ENCODE measurements at places on chromosomes 3 and 15.

GRCh38 chr15:64740311-64741170 is 34.8 kb downstream of the RBPMS2 start:
- H3K36me3 ChIP-seq = no peaks in the 10 kb centered on the region
- peak overlapping the region; percentile 86 for H3K27ac ChIP-seq
- no peaks in the 10 kb centered on the region for H3K4me1 ChIP-seq
- H3K4me3 ChIP-seq = no peak overlapping the region
- H3K27me3 ChIP-seq = no peaks in the 10 kb centered on the region

GRCh38 chr15:25766417-25766816 is 96.7 kb downstream of the ATP10A start:
- DNase-seq = no peak
- no peaks in the 10 kb centered on the region for H3K36me3 ChIP-seq

DNA sequence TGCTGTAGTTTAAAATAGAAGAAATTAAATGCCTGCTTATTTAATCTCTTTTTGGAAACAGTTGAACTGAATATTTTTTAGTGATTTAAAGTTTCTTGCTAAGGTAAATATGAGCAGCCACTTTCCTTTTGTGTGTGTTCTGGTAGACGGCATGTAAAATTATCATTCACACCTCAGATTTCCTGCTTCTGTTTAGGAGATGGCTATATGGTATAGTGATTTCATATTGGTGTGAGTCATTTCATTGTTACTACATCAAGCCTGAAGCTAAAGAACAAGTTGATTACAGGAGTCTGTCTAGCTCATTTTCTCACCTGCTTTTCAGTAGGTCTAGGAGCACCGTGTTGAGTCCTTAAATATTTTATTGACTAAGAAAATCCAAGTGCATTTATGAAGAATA is 2.2 kb downstream of the LRCH3 start:
- no peaks in the 10 kb centered on the region for H3K27me3 ChIP-seq
- no peak overlapping the region for H3K27ac ChIP-seq
- peak; percentile 38 for DNase-seq
- no peaks in the 10 kb centered on the region for H3K4me1 ChIP-seq

- DNase-seq = no peak
- no peaks in the 10 kb centered on the region for H3K27me3 ChIP-seq
- H3K4me3 ChIP-seq = no peak overlapping the region
- no peak overlapping the region for H3K27ac ChIP-seq
- H3K36me3 ChIP-seq = no peaks in the 10 kb centered on the region
- no peaks in the 10 kb centered on the region for H3K4me1 ChIP-seq
These were observed 32.2 kb upstream of the SNRPA1 start for GRCh38 chr15:101327147-101327740.

GRCh38 chr15:88906551-88906950 is 6.6 kb downstream of the MFGE8 start:
- no peak overlapping the region for H3K4me3 ChIP-seq
- peaks cover 46% of the 10 kb centered on the region for H3K36me3 ChIP-seq
- H3K27me3 ChIP-seq = no peaks in the 10 kb centered on the region
- no peak for DNase-seq
- H3K4me1 ChIP-seq = no peaks in the 10 kb centered on the region

DNA sequence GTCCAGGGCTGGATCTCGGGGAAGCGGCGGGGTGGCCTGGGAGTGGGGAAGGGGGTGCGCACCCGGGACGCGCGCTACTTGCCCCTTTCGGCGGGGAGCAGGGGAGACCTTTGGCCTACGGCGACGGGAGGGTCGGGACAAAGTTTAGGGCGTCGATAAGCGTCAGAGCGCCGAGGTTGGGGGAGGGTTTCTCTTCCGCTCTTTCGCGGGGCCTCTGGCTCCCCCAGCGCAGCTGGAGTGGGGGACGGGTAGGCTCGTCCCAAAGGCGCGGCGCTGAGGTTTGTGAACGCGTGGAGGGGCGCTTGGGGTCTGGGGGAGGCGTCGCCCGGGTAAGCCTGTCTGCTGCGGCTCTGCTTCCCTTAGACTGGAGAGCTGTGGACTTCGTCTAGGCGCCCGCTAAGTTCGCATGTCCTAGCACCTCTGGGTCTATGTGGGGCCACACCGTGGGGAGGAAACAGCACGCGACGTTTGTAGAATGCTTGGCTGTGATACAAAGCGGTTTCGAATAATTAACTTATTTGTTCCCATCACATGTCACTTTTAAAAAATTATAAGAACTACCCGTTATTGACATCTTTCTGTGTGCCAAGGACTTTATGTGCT is 527 bp downstream of the B2M start:
- peaks cover 8% of the 10 kb centered on the region for H3K4me1 ChIP-seq
- no peaks in the 10 kb centered on the region for H3K27me3 ChIP-seq
- peak overlapping the region; percentile 97 for H3K27ac ChIP-seq
- peak overlapping the region; percentile 62 for H3K4me3 ChIP-seq

Data from small intestine (tissue), 16 donors.